NCI-H2107 (cell line): ENCODE measurements at places on chromosomes 11 and 22.

- DNase-seq, result no peak
Observed at GRCh38 chr11:120350637-120351036, 14.4 kb downstream of the ARHGEF12 start.

DNA sequence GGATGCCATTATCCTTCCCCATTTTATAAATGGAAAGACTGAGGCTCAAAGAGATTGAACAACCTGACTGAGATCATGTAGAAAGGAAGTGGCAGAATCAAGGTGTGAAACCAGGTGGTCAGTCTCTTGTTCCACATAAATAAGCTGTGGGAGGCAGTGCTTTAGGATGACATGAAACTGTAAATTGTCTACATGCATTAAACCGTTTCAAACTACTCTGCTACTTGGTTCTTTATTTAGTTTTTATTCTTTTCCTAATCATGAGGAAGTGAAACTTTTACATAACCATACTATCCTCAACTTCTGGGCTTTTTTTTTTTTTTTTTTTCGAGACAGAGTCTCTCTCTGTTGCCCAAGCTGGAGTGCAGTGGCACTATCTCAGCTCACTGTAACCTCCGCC is 34.9 kb downstream of the CADM1 start:
- DNase-seq, result no peak

DNA sequence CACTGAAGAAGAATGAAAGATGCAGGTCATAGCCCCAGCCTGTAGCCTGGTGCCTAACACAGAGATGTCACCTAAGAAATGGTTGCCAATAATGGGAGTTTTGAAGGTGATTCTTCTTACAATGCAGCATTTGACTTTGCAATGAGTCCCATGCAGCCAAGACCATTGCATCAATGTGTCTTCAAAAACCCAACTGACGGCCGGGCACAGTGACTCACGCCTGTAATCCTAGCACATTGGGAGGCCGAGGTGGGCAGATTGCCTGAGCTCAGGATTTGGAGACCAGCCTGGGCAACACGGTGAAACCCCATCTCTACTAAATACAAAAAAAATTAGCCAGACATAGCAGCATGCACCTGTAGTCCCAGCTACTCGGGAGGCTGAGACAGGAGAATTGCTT is 89.3 kb upstream of the ASPHD2 start:
- no peak for DNase-seq

- DNase-seq, result no peak
Observed at GRCh38 chr22:24007253-24008021, 2.2 kb upstream of the GSTT4 start.
